ENCODE measurements at places on chromosomes 2 and 18.

GRCh38 chr2:74071426-74071825 lies 76.3 kb downstream of the BOLA3 start:
- DNase-seq = no peak

- no peak for DNase-seq
Measured at GRCh38 chr2:136718273-136718672, 47.1 kb upstream of the THSD7B start.

DNA sequence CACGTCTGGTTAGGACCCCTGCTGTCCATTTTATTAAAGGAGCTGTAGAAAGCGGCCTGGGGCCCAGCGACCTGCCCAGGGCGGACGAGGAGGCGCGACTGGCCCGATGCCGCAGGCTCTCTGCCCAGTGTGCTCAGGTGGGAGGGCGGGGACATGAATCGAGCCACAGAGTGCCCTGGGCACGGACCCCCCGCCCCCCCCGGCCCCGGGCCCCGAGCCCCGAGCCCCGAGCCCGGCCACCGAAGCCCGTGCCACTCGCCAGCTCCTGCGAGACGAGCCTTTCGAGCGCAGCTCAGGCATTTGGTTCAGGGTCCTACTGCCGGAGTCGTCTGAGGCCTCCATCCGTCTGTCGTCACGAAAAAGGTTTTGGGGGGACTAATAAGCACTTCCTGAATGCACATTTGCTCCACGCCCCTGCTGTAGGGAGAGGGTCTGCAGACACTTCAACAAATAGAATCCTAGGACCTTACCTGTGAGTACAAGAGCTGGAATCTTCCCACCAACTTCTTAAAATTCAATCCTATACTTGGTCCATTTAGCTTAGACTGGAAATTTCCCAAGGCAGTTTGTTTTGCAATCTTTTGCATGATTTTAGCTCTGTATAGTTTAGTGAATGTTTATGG lies 602 bp upstream of the ADAM17 start:
- DNase-seq = no peak

DNA sequence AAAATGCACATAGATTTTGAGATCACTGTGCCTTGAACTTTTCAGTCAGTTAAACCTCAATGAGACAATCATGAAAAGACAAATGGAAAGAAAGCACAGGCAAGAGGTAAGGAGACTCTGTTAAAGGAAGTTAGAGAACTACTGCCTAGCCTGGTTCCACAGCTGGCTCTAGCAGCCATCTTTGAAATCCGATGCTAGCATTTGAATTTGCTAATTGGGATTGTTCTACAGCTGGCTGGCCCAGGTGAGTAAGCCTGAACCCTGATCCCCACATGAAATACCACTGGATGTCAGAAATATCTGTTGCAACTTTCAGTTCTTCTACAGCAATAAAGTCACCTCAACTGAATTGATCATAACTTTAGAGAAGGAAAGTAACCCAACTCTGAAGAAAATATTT lies 315.2 kb upstream of the CHAC2 start:
- DNase-seq = no peak

- DNase-seq = no peak
Measured at GRCh38 chr2:98936353-98937351, 627 bp upstream of the CRACDL start.

Data from activated CD8-positive, alpha-beta memory T cell treated with anti-CD3 and anti-CD28 coated beads for 4 hours (primary cell).